ENCODE measurements at places on chromosomes 5 and 9.

DNA sequence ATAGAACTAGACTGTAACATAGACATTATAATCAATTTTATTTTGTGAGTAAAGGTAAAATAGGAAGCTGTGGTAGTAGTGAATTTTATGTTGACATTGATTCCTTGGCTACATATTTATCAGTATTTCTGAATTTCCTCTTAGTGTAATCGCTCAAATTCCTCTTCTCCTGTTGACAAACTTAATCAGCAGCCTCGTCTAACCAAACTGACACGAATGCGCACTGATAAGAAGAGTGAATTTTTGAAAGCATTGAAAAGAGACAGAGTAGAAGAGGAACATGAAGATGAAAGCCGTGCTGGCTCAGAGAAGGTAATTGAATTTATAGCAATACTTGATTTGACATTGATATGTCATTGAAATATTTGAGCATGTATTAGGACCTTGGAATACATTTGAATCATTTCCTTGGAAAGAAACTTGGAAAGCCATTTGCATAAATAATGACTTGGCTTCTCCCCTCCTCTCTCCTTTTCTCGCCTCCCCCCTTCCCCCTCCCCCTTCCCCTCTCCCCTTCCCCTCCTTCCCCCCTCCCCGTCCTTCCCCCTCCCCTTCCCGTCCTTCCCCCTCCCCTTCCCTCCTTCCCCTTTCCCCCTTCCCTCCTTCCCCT lies 75.5 kb downstream of the GPBP1 start:
- DNase-seq, result no peak

- no peak for DNase-seq
Observed at GRCh38 chr5:136087961-136088871, 44.4 kb upstream of the SMAD5 start.

- DNase-seq, result no peak
Observed at GRCh38 chr9:107627781-107628180, 138.2 kb upstream of the KLF4 start.

GRCh38 chr9:133585481-133586351 lies 23.5 kb downstream of the FAM163B start:
- DNase-seq, result peak; percentile 32

DNA sequence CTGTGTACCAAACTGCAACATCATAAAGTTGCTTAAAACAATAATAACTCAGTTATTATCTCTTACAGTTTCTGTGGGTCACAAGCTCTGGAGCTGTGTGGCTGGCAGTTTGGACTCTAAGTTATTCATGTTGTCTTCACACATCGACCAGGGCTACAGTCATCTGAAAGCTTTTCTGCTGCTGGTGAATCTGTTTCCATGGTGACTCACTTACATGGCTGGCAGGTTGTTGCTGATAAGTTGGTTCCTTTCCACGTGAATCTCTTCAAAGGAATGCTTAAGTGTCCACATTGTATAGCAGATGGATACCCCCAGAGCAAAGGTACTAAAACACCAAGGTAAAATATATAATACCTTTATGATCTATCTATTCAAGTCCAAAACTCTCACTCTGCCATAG lies 44.8 kb upstream of the CYLC2 start:
- DNase-seq, result no peak

DNA sequence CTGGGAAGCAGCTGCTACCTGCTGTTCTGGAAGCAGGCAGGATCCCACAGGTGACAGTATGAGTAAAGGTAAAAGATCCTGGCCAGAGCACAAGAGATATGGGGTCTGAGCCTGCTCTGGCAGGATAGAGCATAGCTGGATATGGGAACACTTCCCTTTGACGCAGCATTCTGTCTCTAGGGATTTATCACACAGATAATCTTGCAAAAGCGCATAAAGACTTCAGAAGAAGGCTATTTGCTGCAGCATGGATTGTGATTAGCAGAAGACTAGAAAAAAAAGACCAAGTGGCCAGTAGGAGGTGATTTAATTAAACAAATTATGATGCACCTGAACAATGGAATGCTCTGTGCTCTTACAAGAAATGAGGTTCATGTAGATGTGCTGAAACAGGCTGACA lies 52.4 kb upstream of the PWWP2A start:
- DNase-seq, result peak; percentile 9

DNA sequence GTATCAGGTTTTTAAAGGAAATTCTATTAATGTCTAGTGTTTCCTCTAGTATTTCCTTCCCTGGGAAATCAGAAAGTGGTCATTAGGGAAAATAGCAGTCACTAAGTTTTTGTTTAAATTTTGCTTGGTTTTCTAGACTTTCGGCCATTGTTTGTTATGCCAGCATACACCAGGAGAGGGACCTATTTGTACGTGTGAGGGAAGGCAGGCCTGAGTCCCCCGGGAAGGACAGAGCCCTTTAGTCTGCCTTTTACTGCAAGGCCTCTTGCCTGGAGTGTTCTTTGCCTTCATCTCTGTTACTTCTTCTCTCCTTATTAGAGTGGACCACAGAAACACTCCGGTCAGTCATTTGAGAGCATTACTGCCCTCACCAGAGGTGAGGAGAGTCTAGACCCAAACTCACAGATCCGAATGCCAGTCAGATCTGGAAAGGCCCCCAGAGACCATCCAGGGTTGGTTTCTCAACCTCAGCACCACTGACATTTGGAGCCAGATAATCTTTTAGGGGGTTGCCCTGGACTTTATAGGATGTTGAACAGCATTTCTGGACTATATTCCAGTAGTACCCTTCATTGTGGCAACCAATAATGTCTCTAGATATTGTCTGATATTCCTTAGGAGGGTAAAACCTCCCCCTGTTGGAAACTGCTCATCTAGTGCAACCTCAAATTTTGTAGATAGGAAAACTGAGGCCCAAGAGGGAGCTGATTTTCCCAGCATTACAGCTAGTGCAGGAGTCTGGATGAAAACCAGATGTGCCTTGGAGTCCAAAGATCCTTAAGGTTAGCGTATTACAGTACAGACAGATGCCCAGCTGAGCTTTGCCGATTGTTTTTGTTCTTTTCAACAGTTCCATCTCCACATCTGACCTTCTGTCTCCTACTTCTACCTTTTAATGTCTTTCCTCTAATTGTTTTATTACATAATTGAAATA lies 93.0 kb upstream of the NIPAL4 start:
- DNase-seq, result no peak

GRCh38 chr5:135320718-135321484 lies 78.1 kb downstream of the MACROH2A1 start:
- no peak for DNase-seq

DNA sequence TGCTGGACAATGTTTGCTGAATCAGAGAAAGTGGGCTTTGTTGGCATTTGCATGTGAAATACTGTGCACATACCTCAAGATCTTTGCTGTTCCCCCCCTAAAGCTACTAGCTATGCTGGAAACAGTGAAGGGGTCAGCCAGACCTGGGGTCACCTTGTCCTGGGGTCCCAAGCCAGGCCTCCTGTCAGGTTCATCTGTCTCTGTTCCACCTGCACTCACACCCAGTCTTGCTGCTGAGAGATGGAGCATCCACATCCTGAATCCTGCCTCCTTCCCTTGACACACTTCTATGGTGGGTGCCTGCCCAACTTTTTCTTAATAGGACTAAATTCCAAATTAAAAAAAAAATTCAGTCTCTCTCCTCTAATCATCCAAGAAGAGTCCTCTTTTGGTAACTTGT lies 4.0 kb upstream of the ABL1 start:
- no peak for DNase-seq

GRCh38 chr5:32231241-32231640 lies 57.1 kb upstream of the GOLPH3 start:
- DNase-seq, result no peak

- DNase-seq, result no peak
Observed at GRCh38 chr9:79201636-79202035, 370.1 kb upstream of the TLE4 start.

DNA sequence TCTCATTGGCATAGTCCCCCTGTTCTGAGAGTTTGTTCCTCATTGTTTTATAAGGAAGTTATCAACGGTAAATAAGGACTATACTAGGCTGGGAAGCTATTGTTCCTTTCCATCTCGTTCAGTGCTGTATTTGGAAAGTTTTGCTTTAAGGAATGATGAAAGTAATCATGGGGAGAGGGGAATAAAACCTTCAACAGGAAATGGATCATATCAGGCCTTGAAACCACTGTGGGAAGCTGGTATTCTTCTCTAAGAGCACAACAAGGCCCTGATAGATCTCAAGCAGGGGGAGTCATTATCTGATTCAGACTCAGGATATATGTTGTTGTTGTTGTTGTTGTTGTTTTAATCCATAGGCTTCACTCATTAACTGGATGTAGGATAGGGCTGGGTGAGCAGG lies 474.5 kb downstream of the ENC1 start:
- no peak for DNase-seq

DNA sequence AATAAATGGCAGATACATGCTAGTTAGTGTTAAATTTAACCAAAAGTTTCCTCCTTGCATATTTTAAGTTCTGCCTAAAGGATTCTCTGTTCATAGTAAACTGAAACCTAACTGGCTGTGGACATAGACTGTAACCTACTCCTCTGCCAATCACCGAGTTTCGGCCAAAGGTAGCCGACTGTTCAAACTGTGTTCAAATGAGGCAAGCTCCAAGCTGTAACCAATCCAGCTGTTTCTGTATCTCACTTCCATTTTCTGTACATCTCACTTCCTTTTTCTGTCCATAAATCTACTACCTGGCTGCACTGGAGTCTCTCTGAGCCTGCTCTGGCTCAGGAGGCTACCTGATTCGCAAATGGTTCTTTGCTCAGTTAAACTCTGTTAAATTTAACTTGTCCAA lies 44.1 kb downstream of the KCNV2 start:
- DNase-seq, result no peak

DNA sequence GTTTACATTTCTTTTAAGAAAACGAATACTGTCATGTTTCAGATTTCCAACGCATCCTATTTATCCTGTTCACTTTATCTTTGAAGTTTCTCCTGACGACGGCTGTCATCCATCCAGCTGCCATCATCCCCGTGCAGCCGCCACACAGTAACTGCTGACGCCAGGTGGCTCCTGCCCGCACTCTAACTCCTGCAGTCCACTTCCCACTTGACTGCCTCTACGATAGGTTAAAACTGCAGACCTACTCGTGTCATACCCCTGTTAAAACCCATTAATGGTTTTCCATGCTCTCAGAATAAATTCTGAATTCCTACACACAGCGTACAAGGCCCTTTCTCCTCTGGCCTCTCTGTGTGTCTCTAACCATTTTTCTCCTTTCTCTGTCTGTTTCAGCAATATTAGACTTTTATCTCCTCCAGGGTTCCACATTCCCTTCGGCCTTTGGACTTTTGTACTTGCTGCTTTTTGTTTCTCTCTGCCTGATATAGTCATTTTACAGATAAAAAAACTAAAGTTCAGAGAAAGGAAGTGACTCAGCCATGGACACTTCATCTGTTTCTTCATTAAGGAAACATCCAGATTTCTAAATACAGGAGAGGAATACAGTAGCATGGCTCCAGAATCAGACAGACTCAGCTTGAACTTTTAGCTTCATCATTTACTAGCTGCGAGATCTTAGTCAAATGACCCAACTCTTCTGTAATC lies 84.9 kb downstream of the ADAMTS12 start:
- DNase-seq, result no peak

GRCh38 chr5:150519978-150520377 lies 12.0 kb downstream of the NDST1 start:
- DNase-seq, result peak; percentile 13

DNA sequence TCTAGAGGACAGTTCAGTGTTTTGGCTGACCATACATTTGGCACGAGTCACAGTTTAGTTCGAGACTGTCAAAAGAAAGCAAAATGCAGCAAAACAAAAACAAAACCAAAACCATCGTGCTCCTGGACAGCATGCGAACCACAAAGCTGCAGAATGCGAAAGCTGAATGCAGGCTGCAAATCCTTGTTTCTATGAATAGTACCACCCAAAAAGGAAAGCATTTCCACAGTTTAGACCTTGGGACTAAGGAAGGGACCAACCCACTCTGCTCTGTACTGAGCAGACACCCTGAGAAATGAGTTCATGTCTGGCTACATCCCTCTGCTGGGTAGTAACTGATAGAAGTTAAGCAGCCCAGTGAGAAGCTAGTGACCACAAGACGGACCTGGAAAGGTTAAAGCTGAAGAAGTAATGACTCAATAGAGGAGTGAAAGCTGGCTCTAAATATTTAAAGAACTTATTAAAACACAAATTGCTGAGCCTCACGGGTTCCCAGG lies 3.9 kb downstream of the GCNT4 start:
- DNase-seq, result no peak

- DNase-seq, result no peak
Observed at GRCh38 chr5:63700241-63700640, 262.0 kb downstream of the HTR1A start.

DNA sequence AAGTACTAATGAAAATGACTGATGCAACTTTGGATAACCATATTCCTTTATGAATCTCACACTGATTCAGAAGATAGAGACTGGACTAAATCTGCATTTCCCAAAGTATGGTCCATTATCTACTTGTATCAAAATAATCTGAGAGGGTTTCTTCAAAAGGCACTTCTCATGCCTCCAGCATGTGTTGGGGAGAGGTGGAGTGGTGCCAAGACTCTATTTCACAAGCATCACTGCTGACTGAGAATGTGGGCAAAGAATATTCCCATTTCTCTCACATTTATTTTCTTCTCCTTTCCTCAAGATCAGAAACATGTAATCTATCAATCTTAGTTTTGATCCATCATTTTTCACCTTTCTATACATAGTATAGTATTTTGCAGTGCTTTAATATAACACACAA lies 135.4 kb downstream of the GABRB2 start:
- DNase-seq, result no peak

DNA sequence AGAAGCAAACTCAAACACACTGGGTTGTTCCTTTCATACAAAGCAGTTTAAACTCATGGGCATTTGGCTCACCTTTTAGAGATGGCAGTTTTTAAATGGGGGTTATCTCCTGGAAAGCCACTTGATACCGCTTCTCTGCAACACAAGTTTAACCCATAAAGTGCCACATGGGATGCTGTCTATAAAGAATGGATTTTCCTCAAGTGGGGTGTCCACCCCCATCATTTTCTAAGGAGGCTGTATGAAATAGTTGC lies 528 bp upstream of the TRPM3 start:
- no peak for DNase-seq

DNA sequence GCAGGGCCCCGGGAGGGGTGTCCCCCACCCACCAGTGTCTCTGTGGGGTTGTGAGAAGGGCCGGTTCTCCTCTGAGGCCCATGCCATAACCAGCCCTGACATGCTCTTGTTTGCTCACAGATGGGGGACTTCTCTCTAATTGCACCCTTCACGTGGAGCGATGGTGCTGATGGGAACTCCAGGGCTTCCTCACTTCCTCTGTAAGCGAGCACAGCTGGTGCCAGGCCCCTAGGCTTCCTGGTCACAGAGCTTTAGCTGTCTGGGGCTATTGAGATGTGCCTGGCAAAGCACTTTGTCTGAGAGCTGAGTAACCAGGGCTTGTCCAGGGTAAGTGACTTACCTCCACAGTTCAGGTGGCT lies 36.4 kb downstream of the PHF2 start:
- peak; percentile 90 for DNase-seq

GRCh38 chr5:88659529-88660263 lies 223.3 kb downstream of the MEF2C start:
- DNase-seq, result no peak

All from COR-L47 (cell line).